ENCODE measurements at places on chromosomes 3 and 15.

GRCh38 chr15:31077181-31077580, 24.3 kb downstream of the TRPM1 start:
- DNase-seq = no peak
- peaks cover 2% of the 10 kb centered on the region for H3K36me3 ChIP-seq
- H3K4me1 ChIP-seq = peaks cover 3% of the 10 kb centered on the region
- H3K27ac ChIP-seq = no peak overlapping the region
- H3K27me3 ChIP-seq = peaks cover 3% of the 10 kb centered on the region

DNA sequence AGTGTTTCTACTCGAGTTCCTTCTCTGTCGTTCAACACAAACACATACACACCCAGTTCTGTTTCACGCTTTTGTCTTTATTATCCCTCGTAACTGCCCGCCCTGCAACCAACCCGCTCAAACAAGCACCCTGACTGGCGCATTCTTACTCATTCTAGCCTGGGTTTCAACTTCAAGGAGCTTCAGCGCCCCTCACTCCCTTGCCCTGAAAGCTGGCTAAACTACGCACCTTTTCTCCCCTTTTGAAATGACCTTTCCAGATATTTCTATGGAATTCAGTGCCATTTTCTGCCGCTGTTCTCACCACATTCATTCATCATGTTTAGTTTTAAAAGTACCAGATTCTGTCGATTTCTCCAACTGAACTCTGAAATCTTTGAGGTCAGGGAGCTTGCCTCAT, 653 bp upstream of the MFSD1 start:
- peak overlapping the region; percentile 93 for H3K27ac ChIP-seq
- H3K4me1 ChIP-seq = peaks cover 37% of the 10 kb centered on the region
- H3K36me3 ChIP-seq = peaks cover 4% of the 10 kb centered on the region
- peak overlapping the region; percentile 84 for H3K4me3 ChIP-seq

- no peak for DNase-seq
- no peaks in the 10 kb centered on the region for H3K36me3 ChIP-seq
- no peaks in the 10 kb centered on the region for H3K27me3 ChIP-seq
- peak overlapping the region; percentile 93 for H3K27ac ChIP-seq
- peaks cover 21% of the 10 kb centered on the region for H3K4me1 ChIP-seq
- peak overlapping the region; percentile 94 for H3K4me3 ChIP-seq
Observed at GRCh38 chr3:9986230-9986725, 363 bp downstream of the EMC3 start.

GRCh38 chr3:48990636-48991469, 812 bp downstream of the P4HTM start:
- peaks cover 28% of the 10 kb centered on the region for H3K4me1 ChIP-seq
- H3K27ac ChIP-seq = peak overlapping the region; percentile 51
- H3K4me3 ChIP-seq = peak overlapping the region; percentile 75
- peaks cover 1% of the 10 kb centered on the region for H3K36me3 ChIP-seq
- no peaks in the 10 kb centered on the region for H3K27me3 ChIP-seq
- DNase-seq = no peak

DNA sequence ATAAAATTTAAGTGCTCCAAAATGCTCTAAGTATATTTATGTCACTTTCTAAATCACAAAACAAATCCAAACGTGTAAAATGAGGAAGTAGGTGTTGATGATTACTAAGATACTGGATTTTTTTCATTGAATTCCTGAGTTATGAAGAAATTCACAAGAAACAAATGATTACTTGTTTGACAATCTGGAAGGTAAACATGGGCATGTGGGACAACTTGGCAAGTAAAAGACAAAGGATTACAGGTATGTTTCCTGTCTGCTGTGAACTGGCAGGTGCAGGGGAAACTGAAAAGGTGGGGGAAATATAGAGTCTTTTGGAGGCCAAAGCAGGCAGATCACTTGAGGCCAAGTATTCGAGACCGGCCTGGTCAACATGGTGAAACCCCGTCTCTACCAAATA, 252.7 kb upstream of the AZI2 start:
- H3K27ac ChIP-seq = no peak overlapping the region
- H3K4me3 ChIP-seq = no peak overlapping the region
- no peak for DNase-seq

- no peak overlapping the region for H3K27ac ChIP-seq
- no peaks in the 10 kb centered on the region for H3K27me3 ChIP-seq
- H3K4me1 ChIP-seq = peaks cover 13% of the 10 kb centered on the region
- H3K4me3 ChIP-seq = no peak overlapping the region
Observed at GRCh38 chr3:8282541-8283165, 219.0 kb upstream of the LMCD1 start.

DNA sequence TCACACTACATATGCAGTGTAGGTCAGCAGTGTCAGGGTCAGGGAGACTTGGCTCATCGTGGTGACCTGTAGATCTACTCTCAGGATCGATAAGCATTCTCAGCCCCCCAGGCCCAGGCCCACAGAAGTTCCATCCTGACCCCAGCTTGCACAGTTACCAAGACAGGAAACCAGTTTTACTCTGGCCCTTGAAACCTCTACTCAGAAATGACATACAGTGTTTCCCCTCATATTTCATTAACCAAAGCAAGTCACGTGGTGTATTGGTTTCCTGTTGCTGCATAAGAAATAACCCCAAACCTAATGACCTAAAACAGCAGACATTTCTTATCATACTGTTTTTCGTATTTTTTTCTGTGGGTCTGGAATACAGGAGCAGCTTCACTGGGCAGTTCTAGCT, 242.2 kb downstream of the SLCO3A1 start:
- no peak overlapping the region for H3K27ac ChIP-seq
- no peaks in the 10 kb centered on the region for H3K36me3 ChIP-seq
- no peak overlapping the region for H3K4me3 ChIP-seq
- peaks cover 6% of the 10 kb centered on the region for H3K4me1 ChIP-seq

Data from chondrocyte (in vitro differentiated cells).